ENCODE measurements at places on chromosomes 5 and 9.

- peak; percentile 27 for DNase-seq
Measured at GRCh38 chr9:110148384-110148783, 59.6 kb downstream of the C9orf152 start.

DNA sequence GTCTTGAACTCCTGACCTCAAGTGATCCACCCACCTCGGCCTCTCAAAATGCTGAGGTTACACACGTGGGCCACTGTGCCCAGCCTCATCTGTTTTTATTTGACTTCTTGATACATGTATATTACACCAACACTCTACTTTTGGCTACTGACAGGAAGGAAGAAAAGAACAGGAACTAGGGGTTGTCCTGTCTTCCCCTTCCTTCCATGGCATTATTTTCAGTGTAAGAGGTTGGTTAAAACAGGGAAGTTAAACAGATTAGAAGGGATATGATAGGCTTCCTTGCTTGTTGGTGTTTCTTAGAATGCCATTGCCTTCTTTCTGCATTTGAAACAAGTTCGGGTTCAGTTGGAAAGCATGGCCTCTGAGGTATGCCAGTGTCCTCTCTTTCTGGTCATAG, 312.8 kb downstream of the NDUFS4 start:
- no peak for DNase-seq

DNA sequence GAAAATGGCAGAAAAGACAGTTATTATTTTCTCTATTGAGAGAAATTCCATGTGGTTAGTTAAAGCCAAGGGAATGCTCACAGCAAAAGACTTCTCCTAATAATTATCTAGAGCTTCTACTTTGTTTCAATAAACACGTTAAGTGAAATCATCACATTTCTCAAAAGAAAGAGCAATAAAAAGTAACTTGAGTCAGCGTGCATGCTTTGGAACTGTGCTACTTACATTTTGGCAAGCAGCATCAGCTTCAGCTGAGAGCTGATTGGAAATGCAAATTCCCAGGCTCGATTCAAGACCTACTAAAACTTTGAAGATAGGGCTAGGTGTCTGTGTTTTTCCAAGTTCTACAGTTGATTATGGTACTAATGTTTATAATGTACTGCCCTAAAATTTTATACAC, 132.1 kb downstream of the CDH18 start:
- DNase-seq: no peak

DNA sequence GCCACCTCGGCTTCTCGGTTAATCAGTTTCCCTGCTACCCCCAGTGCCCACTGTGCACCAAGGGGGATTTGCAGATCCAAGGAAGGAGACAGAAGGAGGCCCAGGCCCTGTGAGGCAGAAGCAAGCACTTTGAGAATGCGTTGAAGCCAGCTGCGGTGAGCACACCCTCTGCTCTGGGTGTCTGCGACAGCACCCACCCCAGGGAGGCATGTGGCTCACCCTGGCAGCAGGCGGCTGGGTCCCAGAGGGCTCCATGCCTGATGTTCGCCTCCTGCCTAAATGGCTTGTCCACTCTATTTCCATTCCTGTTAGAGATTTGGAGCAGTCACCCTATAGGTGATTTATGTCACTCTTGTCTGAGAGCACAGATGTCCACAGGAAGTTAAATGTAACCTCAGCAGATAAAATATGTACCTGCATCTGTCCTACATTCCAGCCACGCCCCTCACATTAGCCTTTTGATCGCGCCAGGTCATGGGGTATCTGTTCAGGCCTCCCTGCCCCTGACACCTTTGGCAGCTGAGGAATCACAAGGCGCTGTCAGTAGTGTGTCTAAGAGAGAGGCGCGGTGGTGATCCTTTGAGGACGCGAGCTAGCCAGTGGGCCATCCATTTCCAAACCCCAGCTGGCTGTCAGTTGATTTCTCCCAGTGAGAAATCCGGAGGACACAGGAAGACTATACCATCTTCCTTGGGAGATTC, 28.1 kb downstream of the PTGES2 start:
- no peak for DNase-seq

- DNase-seq: no peak
Measured at GRCh38 chr5:34523387-34523726, 132.8 kb upstream of the RAI14 start.

DNA sequence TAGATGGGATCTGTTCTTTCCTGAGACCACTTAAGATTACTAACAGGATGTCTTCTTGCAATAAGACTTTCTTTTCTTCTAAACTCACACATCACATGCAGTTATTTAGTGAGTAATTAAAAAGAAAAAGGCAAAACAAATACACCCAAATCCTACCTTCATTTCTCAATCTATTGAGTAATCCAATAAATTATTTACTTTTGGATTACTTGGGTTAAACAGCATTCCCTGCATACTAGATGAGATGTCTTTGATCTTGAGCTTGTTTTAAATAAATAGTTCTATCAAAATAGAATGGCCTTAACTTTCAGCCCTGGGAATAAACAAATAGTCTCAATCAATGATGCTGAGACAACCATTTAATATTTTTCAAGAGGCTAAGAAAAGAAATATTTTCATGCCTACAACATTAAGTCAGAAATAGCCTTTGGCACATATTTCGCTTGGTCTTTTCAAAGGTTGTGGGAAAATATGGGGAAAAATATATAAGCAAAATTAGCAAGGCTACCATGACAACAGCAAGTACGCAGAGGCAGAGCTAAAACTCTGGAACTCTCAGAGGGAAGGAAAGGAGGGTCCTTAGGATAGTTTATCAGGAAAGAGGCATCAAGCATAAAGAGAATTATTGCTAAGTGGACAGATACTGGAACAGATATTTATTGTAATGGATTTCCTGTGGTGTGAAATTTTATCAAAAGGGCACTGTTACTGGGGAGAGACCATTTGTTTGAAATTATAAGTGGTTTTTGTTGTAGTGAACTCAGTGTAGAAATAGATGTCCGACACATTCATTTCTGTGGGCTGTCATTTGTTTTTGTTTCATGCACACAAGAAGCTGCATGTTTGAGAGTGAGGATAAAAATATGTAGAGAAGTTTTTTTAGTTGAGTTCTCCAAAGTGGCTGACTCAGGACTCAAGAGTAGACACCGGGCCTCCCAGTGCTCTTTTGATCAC, 70.2 kb upstream of the CDH6 start:
- no peak for DNase-seq

GRCh38 chr9:3471883-3472282, 53.9 kb downstream of the RFX3 start:
- DNase-seq: no peak

- DNase-seq: no peak
Measured at GRCh38 chr5:61329550-61330128, 2.4 kb upstream of the ZSWIM6 start.

DNA sequence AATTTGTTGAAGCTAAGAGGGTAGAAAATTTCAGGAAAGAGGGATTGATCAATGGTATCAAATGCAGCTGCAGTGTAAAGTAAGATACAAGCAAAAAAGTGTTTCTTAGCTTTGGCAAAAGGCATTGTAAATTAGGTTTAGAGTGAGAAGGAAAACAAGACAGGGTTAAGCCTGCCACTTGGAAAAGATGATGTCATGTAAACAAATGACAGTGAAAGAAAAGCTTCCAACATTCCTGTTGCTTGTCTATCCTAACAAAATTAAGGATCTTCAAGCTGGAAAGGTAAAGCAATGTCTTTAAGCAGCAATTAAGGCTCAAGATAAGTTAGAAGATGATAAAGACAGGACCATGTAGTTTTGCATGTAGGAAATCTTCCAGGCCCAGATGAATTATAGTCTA, 139.1 kb upstream of the PPP2R2B start:
- DNase-seq: no peak

GRCh38 chr9:214648-215493, at the start of gene DOCK8:
Gene DOCK8 (plus strand): TSS chr9:214865. CDS start chr9:214977, 112 bp downstream.
- peak; percentile 40 for DNase-seq

- DNase-seq: no peak
Measured at GRCh38 chr9:129347316-129348120, 169.5 kb upstream of the IER5L start.

DNA sequence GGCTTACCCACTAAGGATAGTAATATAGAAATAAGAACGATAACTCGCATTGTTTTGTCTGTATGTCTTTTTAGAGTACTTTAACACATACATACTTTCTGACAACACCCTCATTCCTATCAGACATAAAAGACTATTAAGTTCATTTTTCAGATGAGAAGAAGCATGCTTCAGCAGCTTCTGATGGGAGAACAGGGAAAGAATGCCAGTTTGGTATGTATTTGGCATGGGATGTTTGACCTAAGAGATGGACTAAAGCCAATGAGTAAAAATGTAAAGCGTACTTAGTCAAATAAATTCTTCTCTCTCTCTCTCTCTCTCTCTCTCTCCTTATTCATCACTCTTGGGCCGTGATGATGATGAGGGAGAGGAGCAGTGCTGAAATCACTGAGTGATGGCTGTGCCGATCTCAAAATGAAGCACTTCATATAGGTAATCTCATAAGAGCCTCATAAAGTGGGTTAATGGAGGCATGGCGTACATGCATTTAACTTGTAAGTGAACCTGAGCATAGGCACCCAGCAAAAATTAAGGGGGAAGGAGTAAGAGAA, 71.5 kb downstream of the SLIT3 start:
- no peak for DNase-seq

DNA sequence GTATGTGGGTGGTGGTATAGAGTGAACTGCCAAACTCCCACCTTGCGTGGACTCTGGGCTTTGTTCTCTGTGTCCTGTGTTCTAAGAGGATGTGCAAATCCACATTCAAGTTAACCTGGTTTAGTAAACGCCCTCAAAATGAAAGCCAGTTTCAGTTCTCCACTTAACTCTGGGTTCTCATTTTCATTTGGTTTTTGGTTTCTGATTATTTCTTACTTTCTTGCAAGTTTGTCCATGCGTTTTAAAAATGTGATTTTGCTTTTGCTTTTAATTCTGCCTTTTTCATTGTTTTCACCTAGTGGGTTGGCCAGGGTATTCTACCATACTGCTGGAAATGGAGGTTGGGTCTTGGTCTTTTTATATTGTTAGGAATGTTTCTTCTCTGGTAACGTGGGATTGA, 38.2 kb downstream of the GALNT10 start:
- no peak for DNase-seq

- peak; percentile 40 for DNase-seq
Measured at GRCh38 chr9:99851500-99851822, 29.8 kb downstream of the NR4A3 start.

DNA sequence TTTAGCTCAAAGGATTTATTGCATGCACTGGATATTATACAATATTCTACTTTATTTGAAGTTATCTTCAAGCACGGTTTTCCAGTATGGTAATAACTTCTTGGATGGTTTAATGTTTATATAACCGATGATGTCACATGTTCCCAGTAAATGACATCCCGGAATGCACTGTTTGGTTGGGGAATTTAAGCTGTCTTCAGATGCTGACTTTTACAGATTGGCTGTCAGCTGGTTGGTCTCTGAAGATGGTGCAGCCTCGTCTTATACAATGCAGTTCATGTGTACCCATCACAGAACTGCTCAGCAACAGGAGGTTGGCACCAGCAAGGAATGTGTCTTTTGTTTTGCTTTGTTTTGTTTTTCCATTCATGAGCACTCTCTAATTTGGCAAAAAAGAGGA, 143.8 kb downstream of the PRKACG start:
- no peak for DNase-seq

- no peak for DNase-seq
Measured at GRCh38 chr5:138945421-138946240, 70.5 kb upstream of the LRRTM2 start.

- peak; percentile 60 for DNase-seq
Measured at GRCh38 chr5:56816546-56817081, 1.3 kb downstream of the MAP3K1 start.

- DNase-seq: no peak
Measured at GRCh38 chr9:14687042-14687719, 6.1 kb downstream of the ZDHHC21 start.

GRCh38 chr5:138605254-138605972, 30.2 kb upstream of the HSPA9 start:
- DNase-seq: no peak

DNA sequence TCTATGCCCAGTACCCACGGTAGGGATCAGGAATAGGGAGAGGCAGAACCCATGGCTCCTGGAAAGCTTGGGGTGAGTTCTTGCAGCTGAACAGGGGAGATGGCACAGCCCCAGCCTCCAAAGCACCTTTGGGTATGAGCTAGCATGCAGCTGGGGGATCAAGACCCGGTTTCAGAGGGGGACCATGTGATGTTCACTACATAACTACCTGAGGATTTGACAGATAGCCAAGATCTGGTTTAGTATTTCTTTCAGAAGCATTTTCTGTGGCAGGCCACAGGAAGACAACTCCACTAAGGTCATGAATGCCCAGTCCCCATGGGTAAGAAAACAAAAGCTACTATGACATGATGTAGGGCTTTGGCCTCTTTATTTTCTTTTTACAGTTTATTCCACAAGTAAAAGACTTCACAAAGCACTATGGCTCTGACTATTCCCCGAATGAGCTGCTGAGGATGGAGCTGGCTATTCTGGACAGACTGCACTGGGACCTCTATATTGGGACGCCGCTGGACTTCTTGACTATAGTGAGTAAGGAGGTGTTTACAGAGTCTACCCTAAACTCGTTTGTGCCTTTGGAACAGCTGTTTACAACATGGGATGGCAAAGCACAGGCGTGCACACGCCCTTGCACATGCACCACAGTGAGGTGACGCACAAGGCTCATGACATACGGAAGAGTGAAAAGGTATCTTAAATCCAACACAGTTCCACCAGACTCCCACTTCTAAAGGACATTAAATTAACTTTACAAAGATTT, 3.4 kb downstream of the CCNI2 start:
- no peak for DNase-seq

DNA sequence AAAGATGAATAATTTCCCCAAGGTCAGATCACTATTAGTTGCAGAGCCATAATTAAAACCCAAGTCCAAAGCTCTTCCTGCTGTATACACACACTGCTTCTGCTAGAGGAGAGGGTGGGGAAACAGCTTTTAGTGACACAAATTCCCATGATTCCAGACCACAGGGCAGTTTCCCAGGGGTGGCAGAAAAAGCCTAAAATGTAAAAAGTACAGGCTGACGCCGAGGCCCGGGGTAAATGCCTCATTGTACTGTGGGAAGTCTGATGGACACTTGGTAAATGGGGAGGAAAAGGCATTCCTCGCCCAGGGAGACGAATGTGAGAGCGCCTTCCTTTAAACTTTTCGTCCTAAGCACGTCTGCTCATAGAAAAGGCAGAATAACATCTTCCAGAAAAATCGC, 65.7 kb downstream of the DENND1A start:
- DNase-seq: no peak

GRCh38 chr9:18423791-18424531, 50.0 kb upstream of the ADAMTSL1 start:
- DNase-seq: no peak

GRCh38 chr9:107067739-107068416, 204.9 kb downstream of the ZNF462 start:
- no peak for DNase-seq

GRCh38 chr5:29240379-29240778, 1953.1 kb upstream of the CDH6 start:
- DNase-seq: no peak

DNA sequence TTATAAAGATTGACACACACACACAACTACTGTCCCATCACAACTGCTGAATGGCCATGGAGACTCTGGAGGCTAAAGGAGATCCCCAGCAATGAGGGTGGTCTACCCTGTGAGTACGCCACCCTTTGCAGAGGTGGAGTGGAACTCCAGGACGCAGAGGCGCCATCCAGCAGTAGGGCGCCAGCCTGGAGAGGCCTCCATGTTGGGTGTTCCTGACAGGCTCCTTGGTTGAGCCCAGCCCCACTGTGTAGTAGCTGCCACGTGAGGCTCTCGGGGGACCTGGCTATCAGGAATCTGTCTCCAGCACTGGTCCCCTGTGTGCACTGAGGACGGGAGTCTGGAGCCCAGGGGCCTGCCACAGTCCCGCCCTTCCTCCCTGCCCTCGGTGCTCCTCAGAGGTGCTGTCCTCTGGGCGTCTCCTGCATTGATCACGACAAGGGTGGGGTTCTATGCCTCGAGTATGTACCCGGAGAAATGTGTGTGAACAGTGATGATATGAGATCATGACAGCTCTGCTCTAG, 72.3 kb downstream of the DAP start:
- no peak for DNase-seq

All from activated gamma-delta T cell treated with Interleukin-2 at 50 U/mL for 16 hours (primary cell).